IPS-NIHi11 (cell line): ENCODE measurements at places on chromosomes 5 and 9.

- DNase-seq, result no peak
Measured at GRCh38 chr5:150491876-150492275, 16.1 kb upstream of the NDST1 start.

- no peak for DNase-seq
Measured at GRCh38 chr9:127065592-127065991, 56.8 kb downstream of the ANGPTL2 start.

GRCh38 chr5:123180676-123181393 lies 91.8 kb downstream of the PRDM6 start:
- DNase-seq, result no peak

DNA sequence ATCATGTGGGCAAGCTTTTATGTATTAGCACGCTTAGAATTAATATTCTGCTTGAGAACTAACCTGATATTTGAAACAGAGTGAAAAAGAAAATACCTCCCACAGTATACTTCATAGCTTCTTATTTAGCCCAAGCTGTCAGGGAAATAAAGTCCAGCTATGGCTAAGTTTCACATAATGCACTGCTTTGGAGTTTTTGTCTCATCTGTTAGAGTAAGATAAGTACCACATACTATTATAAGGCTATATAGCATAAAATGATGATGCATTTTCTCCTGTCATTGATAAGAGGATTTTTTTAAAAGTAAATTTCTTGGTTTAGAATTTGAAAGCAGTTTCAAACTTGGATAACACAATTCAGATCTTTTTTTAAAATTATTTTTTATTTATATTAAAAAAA lies 2.4 kb upstream of the ANKDD1B start:
- no peak for DNase-seq

GRCh38 chr5:150411245-150411979 lies 1.3 kb downstream of the CD74 start:
- peak; percentile 15 for DNase-seq

- DNase-seq, result no peak
Measured at GRCh38 chr5:35668794-35669193, 51.1 kb downstream of the SPEF2 start.

DNA sequence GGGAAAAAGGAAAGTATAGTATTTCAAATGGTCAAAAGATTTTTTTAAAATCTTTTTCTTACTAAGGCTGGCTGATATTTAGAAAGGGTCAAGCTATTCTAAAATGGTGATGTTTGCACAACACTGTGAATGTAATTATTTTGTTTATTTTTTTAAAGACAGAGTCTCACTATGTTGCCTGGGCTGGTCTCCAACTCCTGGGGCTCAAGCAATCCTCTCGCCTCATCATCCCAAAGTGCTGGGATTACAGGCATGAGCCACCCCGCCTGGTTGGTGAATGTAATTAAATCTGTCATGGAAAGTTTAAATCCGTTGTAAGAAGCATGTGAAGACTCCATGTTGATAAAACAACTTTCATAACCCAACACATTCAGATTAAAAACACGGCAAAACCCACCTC lies 2.6 kb downstream of the UBTD2 start:
- DNase-seq, result no peak

- DNase-seq, result no peak
Measured at GRCh38 chr9:96121136-96121535, 180.8 kb downstream of the HSD17B3 start.

- no peak for DNase-seq
Measured at GRCh38 chr5:78602400-78602799, 46.2 kb downstream of the LHFPL2 start.

DNA sequence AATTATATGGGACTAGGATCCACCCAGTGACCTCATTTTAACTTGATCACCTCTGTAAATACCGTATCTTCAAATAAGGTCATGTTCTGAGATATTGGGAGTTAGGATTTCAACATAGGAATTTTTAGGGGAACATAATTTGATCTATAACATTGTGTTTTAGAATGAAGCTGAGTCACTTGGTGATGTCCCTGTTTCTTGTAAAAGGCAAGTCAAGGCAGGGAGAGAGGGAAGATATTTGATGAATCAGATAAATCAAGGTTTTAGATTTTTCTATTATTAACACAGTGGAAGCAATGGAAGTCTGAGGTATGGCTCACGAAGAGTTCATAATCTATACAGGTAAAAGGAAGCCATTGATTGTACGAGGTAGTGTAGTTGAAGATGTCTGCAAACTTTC lies 11.8 kb upstream of the GPR151 start:
- DNase-seq, result no peak

GRCh38 chr9:92763721-92764380 lies 782 bp downstream of the BICD2 start:
- DNase-seq, result peak; percentile 65

DNA sequence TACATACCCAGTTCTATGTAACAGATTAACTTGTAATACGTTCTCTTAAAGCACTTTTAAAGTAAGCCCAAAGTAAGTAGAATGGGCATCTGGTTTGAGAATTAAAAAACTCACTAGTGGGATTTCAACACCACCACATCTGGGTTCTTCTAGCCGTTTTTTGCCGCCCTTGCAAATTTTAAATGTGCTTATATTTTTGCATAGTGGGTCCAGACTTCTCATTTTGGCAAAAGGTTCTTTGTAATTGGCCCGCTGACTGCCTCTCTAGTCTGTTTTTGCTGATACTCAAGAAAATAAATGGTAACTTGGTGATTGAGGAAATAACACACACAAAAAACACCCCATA lies 582 bp upstream of the FBXO4 start:
- no peak for DNase-seq

- DNase-seq, result peak; percentile 45
Measured at GRCh38 chr9:106862110-106862820, 701 bp upstream of the ZNF462 start.

DNA sequence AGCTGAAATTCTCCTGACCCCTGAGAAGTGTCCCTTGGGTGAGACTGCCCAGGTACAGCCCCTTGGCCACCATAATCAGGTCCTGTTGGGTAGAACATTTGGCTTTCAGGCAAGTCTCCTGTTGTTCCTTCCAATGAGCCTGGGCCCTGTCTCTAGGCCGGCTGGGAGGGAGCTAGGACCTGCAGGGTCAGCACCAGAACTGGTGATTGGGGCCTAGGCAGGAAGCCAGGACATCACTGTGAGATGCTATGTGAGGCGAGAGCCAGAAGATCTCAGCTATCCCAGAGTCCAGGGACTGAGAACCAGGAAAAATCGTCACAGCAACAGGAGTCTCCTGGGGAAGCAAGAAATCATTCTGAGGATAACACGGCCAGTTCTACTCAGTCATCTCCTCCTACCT lies 51.5 kb downstream of the PCDH1 start:
- DNase-seq, result no peak

DNA sequence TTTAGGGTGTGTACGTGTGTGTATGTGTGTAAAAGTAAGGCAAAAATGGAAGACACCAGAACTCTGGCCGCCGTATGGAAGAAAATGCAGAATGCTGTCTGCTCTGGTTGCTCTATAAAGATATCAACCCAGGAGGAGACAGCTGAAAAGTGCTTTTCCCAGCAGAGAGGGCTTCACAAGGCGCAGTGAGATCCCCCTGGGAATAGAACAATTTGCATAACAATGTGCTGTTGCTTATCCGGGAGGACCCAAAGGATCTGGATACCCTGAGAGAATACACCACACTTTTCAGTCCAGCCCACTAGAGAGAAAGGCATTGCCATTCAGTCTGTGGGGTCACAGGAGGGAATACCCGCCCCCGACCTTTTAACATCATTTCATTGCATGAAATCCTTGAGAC lies 230.6 kb downstream of the EBF1 start:
- DNase-seq, result peak; percentile 45
